NCI-H1092 (cell line): ENCODE measurements at places on chromosomes 2 and 18.
A peak's percentile ranks its signal among the peaks of the same experiment; 100 is the strongest.

DNA sequence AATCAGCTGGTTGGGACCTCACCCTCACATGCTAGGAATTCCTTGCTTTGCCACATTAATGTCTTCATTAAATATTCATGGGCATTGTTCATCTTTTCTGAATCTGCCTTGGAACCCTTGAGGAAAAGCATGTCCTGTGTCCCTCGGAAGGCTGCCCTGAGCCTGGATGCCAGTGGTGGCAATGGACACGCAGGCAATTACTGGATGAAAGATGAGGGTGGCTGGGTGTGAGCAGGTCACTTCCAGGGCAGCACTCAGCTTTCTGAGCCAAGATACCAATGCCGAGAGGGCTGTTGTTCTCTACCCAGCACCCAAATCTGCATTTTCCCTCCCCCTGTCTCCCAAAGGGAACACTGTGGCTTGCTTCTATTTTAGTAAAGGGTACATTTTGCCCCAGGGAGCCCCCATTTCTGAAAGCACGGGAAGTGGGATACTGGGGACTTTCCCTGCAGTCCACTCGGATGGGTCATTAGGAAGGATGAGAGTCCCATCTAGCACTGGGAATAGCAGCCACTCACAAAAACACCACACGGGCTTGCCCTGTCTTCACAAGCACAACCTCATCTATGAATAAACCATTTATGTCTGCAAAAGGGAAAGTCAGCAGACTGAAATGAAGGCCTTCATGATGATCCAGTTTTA lies 234.8 kb downstream of the SOX11 start:
- DNase-seq: no peak

DNA sequence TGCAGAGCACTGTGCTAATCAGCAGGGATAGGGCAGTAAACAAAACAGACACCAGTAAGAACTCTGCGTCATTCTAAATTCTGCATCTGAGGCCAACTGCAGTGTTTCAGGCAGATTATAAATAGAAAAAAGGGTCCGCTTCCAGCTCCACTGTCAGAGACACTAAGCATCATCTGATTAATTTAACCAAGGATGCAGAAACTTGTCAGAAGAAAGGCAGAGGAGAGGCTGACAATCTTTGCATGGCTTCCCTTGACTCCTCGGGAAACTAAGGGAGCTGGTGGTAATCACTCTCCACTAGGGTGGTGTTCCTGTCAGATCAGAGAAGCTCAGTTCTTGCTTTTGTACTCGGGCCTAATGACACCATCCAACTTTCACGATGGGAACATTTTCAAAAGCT lies 123.5 kb downstream of the DNAH6 start:
- no peak for DNase-seq

DNA sequence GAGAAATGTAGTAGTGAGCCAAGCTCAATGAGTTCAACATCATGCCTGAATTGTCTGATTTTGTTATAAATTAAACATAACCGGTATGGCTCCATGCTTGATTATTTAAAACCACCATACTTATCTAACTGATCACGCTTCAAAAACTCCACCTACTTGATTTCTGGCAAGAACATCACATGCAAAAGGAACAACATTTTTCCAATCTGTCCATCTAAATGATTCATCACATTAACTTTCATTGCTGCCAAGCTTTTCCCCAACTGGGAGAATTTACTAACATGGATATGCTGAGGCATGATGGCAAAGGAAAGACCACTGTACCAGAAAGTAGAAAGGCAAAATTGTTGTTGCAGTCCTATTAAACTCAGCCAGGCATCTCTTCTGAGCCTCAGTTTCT lies 286.8 kb downstream of the TRIB2 start:
- DNase-seq: no peak

- peak; percentile 60 for DNase-seq
Observed at GRCh38 chr18:78813936-78814710, 165.5 kb upstream of the SALL3 start.

DNA sequence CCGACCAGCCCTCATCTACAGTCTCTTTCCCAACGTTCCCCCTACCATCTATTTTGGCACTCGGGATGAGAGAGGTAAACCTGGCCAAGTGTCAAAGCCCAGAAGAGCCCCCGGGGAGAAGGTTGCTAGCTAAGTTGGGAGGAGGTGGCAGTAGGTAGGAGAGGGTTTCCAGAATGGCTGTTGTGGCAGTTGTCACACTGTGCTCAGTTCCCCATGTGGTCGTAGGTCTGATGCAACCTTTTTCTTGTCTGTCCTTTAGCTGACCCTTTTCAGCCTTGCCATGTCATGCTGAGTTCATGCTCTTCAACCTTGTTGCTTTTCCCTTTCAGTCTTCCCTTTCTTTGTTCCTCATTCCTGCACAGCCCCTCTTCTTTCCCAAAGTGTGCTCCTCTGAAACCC lies 34.5 kb downstream of the TTLL4 start:
- no peak for DNase-seq

DNA sequence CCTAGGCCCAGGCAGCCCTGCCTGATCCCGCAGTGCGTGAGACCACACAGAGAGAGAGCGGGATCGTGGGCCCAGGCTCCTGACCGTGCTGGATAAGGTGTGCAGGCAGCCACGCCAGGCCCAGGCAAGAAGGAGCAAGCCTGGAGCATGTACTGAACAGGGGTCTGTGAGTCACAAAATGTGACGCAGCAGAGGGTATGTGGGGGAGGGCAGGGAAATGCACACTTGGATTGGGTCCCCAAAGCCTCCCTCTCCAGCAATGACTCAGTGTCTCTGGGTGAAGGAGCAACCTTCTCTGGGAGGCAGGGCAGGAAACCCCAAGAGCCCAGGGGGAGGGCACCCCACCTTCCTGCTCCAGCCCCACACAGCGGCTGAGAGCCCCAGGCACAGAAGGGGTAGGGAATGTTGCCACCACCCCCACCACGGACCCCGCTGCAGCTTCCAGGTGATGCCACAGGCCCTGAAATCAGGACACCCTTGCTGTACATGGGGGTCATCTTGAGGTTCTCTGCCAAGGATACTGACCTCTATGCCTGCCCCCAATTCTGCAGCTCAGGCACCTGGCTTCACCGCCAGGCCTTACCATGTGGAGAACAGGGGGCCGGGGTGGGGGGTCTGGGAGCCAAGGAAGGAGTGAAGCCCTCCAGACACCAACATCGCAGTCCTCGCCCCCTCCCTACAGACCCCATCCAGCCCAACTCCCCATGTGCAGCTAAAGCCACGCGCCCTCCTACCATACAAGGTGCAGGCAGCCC lies 1.3 kb upstream of the GPC1 start:
- no peak for DNase-seq

DNA sequence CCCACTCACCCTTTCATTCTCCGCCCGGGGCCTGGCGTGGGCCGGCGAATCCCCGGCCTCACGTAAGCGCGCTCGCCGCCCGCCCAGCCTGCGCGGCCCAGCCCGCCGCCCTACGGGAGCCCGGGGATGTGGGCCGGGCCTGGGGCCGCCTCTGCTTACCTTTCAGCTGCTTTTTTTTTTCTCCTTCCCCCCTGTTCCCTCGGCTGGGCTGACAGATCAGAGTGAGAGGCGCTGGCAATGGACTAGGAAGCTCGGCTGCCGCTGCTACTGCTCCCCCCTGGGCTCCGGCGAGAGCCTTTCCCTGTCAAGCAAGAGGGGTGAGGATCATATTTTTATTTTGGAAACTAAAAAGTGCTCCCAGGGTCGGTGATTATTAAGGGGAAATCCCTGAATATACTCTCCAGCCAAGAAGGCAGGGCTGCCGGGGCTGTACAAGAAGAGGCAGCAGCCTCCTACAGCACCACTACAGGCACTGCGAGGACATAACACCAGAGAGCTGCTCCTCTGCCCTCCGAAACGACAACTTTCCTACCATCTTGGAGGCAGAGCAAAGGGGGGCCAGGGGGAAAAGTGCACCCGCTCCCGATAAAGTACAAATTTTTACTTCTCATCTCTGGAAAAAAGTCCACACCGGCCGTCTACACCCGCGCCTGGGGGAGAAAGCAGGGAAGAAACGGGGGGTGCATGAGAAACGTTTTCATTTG lies at the start of gene INO80D:
Gene INO80D (minus strand): TSS at position 433 of the 704 bp plus-strand sequence. CDS start 23,158 bp downstream, outside the sequence.
- peak; percentile 68 for DNase-seq

DNA sequence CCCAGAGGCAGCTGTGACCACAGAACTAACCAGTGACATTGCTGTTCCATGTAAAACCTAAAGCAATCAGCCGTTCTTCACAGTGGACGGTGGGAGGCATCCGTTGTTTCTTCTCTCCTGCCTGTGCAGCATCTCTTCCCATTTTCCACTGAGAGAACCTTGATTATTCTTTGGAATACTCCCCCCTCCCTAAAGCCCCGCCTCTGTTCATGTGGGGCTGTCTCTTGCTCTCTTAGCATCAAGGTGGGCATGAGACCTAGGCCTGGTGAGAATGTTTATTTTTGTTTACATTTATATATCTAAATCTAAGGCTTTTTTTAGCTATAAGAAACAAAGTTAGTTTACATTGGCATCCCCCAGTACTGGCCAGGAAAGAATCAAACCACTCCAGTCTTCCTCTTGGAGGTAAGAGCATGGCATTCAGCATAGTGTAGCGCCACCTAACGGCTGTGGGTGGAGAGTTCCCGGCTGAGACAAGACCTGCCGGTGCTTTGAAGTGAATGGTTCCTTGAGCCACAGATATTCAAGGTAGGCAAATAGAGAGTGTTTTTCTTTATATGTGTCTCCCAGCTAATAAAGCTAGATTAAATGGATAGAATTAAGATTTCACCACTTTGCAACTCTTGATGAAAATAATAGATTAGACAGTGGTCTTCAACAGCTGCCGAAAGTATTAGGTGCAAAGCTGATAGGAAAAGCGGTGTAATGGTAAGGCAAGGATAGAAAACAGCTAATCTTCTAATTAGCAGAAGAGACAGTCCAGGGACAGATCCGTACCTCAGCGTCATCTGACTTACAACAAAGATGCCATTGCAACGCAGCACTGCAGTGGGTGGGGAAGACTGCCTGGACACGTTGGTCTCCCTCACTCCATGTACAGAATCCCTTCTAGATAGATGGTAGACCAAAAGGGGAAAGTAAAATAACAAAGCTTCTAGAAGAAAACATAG lies 219.6 kb upstream of the RAB12 start:
- DNase-seq: peak; percentile 26

DNA sequence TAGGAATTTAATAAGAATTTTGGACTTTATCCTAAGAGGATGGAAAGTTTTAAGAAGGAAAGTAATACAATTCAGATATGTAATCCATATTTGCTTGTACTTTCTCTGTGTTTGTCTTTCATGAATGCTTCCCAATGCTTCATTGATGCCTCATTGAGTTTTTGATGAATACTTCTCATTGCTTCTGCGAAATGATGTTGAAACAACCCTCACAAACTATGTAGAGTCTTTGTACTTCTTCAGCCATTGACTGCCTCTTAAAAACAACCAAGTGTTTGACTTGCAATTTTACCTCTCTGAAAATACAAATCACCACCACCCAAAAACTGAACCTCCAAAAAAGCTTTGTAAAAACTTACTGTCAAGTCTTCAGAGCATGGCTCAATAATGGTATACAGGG lies 424.1 kb downstream of the ERBB4 start:
- DNase-seq: no peak

DNA sequence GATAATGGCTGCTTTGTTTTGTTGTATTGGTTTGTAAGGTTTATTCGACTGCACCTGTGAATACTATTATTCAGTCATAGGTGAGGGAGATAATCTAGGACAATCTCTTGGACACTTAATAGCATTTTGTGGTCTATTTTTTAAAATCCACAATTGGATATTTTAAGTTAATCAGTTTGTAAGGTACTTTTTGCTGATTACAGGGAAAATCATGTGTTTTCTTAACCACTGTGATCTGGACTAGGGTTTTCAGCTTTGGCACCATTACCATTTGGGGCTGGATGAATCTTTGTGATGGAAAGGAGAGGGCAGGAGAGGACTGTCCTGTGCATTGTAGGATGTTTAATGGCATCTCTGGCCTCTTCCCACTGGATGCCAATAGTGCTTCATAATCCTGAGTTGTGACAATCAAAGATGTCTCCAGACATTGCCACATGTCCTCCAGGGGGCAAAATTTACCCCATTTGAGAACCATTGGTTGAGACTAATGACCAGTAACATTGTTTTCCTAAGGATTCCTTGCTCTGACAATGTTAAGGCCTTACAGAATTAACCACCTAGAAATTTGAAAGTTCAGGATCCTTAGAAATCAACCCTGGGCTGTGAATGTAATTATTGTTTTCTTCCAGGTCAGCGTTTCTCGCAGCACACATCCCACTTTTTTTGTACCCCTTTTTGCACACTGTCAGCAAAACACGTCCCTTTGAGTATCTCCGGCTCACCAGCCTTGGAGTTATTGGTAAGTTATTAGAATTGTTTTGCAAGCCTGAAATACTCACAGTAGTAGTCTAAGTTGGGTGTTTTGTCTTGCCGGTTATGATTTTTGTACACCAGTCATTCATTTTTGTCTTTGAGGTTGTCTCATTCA lies 15.6 kb downstream of the CNOT9 start:
- DNase-seq: no peak

DNA sequence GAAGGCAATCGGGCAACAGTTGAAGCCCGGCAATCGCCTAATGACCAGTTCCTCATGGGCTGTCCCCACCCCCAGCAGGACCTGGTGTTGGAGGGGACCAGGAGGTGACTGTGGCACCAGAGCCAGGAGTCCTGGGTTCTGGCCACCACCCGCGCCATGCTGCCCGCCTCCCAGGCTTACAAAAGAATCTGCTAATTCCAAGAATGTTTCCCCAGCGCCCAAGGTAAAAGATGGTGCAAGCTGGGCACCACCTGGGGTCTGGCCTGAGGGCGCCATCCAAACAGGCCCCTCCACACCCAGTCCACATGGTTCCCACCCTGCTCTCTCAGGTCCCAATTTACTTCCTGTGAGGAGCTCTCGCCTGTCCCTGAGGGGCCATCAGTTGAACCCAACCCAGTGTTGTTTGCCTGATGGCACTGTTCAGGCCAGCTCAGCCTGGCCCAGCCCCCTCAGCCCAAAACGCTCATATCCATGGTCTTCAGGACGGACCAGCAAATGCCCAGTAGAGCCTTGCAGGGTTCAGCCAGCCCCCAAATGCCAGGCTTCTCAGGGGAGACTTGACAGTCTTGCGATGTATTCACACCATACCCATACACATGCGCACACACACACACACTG lies 5.1 kb downstream of the SDC1 start:
- DNase-seq: no peak

DNA sequence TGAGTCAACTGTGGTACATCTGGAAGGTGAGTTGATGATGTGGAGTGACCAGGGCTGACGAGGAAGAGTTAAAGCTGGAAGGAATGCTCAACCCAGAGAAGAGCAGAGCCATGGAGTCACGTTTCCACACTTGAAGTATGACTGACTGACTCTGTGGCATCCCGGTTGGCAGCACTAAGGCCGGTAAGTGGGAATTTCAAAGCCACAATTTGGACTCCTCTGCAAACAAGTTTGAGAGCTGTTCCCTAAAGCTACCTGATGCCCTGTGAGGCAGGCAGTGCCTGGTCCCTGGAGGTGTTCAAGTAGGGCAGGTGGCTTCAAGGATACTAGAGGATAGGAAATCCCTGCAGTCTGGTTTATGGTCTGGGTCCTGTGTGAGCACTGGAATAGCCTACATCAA lies 69.3 kb upstream of the ITGB6 start:
- DNase-seq: no peak

GRCh38 chr18:22318745-22319407 lies 98.8 kb downstream of the CTAGE1 start:
- no peak for DNase-seq
